Kidney epithelial cell (primary cell): ENCODE measurements at places on chromosomes 11 and 22. TPM values are rescaled to one million over a fixed set of nuclear protein-coding genes. Genes with fewer than 3 reads are reported as not detected.

GRCh38 chr22:23827351-23827995 lies 11.3 kb downstream of the DERL3 start:
- DNase-seq: no peak

DNA sequence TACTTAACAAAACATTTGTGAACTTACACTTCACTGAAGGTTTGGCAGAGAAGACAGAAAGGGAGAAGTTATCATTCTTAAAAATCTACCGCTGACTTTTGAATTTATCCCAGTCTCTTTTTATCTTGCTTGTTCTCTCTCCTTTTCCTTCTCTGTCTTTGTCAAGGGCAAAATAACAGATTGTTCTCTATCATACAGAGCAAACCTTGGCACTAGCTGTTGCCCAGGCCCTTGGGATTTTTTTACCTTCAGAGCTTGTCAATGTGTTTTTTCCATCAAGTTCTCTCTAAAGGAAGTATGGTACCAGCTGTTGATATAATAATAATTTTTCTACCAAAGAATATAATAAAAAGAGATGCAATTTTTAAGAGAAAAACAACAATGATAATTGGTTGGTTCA lies 67.2 kb downstream of the PPME1 start:
- no peak for DNase-seq

GRCh38 chr11:42239188-42239587 lies 779.7 kb upstream of the LRRC4C start:
- DNase-seq: no peak

DNA sequence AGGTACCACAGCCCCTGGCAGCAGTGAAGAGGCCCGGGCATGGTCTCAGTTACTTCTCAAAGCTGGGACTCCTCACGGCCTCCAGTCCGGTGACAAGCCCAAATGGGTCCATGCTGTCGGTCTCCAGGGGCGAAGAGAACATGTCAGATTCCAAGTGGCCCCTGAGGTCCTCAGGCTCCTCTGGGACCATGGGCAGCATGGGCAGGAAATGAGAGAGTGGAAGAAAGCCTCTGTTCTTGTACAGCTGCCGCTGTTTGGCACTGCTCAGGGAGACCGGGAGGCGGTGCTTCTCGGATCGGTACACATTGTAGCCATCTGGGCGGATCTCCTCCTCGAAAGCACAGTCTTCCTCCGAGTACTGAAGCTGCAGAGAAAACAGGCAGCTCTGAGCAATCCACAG lies 4.6 kb downstream of the FGF19 start:
- no peak for DNase-seq

The DTX4 gene
- total RNA-seq: 7.4 and 9.1 TPM in 2 replicates

GRCh38 chr11:112300094-112300786 lies 39.6 kb upstream of the PLET1 start:
- DNase-seq: no peak

The PDGFB gene
- total RNA-seq: 159 and 165 TPM in 2 replicates

- DNase-seq: no peak
Observed at GRCh38 chr11:71200761-71201160, 51.6 kb downstream of the SHANK2 start.

The POU2AF1 gene
- not detected in 2 replicates for total RNA-seq

DNA sequence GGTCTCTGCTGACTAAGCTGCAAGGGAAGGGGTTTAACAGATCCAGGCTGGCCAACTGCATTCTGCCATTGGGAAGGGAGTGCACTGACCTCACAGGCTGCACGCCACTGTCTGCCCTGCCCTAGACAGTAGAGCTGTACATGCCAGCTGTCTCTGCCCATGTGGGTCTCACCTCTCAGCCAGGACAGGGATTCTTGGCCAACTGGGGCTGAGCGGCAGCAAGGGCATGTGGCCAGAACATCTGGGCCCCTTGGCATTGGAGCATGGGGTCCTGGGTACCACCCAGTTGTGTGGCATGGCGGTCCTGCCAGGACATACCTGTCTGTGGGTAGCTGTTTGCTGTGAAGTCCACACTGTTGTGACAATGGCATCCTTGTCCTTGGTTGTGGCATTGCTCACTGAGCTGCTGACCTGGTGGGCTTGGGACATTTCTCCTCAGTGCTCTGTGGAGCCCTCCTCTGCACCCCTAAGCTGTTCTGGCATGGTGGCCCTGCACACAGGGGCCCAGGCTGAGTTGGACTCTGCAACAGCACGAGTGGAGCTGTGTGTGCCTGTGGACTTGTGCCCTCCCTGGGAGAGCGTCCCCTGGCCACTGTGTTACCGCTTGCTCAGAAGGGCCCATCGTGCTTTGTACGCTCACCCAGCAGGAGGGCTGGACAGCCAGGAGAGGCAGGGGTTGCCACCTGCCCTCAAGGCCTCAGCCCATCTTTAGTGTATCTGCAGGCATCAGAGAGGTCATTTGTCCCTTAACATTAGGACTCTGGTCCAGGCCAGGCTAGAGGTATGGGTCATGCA lies 46.7 kb downstream of the MED15 start:
- DNase-seq: no peak

GRCh38 chr11:115739146-115739545 lies 234.9 kb upstream of the CADM1 start:
- DNase-seq: no peak

DNA sequence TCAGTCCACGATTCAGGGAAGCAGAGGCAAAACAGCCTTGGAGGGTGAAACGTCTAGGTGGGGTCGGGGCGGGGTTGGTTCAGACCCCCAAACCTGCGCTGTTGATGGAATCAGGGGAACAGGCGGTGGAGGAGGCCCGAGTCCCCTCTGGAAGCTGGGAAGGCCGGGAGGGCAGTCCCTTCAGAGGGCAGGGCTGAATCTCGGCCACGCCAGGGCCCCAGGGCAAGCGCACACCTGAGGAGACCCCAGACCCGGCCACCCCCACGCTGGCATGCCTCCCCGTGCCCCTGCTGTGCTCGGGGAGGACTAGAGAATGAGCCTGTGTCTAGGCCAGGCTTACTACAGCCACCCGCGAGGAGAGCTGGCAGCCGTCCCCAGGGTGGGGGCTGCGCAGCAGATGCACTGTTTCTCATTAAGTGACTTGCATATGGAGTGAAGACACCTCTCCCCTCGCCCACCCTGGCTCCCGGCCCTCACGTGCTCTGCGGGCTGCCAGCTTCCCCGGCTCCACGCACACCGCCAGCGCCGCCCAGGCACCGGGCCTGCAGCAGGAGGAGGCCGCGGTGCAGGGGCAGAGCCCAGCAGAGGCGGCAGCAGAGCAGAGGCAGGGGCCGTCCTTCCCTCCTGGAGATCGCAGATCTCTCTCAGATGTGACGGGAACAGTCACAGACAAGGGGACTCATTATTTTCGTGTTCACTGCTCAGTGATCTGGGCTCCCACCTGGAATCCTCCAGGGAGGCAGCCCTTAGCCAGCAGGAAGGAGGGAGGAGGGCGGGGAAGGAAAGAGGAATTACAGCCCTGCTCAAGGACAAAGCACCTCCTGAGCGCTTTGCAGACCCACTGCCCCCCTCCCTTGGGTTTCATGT lies 47.1 kb upstream of the OPCML start:
- DNase-seq: no peak

The DERL3 gene
- total RNA-seq: 0.54 and 2.3 TPM in 2 replicates

DNA sequence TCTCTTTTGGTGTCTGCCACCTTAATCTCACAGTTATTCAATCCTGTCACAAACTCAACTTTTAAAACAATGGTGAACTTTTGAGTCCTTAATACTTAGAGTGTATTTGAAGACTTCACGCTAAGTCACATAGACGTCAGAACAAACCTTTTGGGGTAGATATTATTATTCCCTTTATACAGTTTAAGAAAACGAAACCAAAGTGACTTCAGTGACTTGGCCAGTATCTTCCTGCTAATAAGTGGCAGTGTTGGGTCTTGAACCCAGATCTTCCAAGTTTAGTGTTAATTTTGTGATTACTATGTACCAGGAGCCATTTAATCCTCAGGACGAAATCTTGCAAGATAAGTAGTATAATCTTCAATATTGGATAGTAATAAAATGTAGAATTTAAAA lies 691 bp downstream of the CEP295 start:
- no peak for DNase-seq

GRCh38 chr22:50672471-50673230 lies at the start of gene SHANK3:
Gene SHANK3, plus strand, starts transcription at chr22:50672823.
- no peak for DNase-seq

GRCh38 chr11:116184763-116185162 lies 588.0 kb downstream of the BUD13 start:
- no peak for DNase-seq

GRCh38 chr11:102891736-102892135 lies 17.0 kb upstream of the MMP12 start:
- DNase-seq: no peak

The H19 gene
- total RNA-seq: 56.9 and 78.8 TPM in 2 replicates

GRCh38 chr11:71301046-71301857 lies 48.9 kb upstream of the SHANK2 start:
- no peak for DNase-seq

GRCh38 chr22:21450858-21451353 lies 16.3 kb upstream of the TMEM191C start:
- DNase-seq: no peak

GRCh38 chr22:42236848-42237247 lies 33.6 kb downstream of the TCF20 start:
- no peak for DNase-seq

GRCh38 chr22:29971607-29972006 lies 88.6 kb downstream of the MTMR3 start:
- no peak for DNase-seq

DNA sequence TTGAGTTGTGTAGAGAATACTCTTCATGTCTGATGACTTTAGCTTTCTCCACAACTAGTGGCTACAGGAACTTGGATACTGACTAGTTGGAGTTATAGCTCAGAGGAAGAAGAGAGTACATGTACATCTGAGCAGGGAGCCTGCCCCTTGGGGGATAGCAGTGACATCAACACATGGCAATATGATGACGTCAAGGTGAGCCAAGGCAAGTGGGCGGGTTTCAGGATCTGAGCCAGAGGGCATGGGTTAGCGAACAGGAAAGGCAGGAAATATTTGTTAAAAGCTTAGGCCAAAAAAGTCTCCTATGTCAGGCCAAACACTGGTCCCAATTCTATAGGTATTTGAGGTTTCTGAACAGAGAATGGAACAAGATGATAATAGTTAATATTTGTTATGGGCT lies 42.0 kb upstream of the HORMAD2 start:
- no peak for DNase-seq

The KIAA1671 gene
- total RNA-seq: 32.3 and 35.6 TPM in 2 replicates

- DNase-seq: no peak
Observed at GRCh38 chr11:78110830-78111229, 28.6 kb downstream of the ALG8 start.

- no peak for DNase-seq
Observed at GRCh38 chr11:41309716-41310115, 149.7 kb downstream of the LRRC4C start.

DNA sequence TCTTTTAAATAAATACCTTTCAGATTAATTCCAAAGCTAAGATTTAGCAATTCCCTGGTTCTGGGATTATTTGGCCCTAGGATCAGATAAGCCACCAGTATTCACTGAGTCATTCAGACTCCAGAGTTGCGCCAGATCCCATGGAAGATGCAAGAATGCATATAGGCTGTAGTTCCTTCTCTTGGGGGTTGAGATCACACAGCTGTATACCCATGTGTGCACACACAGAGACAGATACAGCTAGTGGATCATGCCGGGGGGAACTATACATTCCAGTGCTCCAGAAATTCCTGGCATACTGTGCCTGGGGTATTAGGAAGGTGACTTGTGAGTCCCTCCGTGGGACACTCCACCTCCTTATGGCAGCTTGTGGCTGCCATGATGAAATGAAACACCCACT lies 75.4 kb downstream of the ZBTB16 start:
- no peak for DNase-seq
